Common myeloid progenitor, CD34-positive (primary cell): ENCODE measurements at places on chromosomes 11 and 22.

DNA sequence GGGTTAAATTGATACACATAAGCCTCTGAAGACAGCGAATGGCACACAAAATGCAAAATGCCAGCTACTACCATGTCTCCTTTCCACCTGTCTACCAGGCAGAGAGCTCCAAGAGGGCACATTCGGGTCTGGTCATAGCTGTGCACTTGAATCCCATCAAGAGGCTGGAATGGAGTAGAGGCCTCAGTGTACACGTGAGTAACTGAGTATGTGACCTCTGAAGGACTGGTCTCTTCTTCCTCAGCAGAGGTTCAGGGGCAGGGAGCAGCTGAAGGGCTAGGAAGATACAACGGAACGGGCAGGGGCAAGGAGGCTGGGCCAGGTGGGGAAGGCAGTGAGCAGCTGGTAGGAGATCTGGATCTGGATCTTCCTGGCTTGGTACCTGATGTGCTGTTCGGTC, 56.3 kb upstream of the PHOX2A start:
- no peak for DNase-seq

DNA sequence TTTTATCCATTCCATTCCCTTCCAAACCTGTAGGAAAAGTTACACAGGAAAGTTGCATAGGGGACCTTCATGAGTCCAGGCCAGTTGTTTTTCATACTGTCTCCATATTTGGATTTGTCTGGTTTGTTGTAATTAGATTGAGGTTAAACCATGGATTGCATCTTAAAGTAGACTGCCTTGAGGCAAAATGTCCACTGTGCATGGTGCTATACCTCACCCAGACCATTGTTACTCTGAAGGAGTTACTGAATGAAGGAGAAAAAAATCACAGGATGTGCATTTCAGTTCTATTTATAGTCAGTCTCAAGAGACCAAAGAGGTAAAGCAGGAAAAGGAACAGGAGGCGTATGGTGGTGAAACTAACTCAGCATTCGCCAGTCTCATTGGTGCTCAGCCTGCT, 29.6 kb upstream of the L3MBTL2 start:
- DNase-seq, result no peak

DNA sequence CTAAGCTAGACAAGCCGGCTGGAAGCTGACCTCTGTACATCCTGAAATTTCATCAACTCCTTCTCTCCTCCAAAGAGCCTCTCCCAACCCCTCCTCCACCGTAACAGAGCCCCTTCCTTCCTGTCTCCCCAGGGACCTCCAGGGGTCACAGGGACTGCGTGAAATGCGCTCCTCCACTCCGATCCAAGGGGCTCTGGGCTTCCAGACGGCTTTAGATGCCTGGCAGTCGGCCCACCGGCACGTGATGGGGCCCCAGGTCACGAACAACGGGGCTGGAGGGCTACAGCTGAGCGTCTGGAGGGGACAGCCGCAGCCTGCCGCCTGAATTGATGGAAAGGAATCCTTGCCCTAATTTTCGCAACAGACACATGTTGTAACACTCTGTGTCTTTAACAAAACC, 264.1 kb downstream of the MN1 start:
- DNase-seq, result no peak

GRCh38 chr11:60830478-60831142, 11.3 kb upstream of the CCDC86 start:
- no peak for DNase-seq

- DNase-seq, result no peak
Measured at GRCh38 chr11:73159297-73159696, 17.2 kb upstream of the FCHSD2 start.

GRCh38 chr11:69654660-69655478, 13.9 kb downstream of the CCND1 start:
- no peak for DNase-seq

DNA sequence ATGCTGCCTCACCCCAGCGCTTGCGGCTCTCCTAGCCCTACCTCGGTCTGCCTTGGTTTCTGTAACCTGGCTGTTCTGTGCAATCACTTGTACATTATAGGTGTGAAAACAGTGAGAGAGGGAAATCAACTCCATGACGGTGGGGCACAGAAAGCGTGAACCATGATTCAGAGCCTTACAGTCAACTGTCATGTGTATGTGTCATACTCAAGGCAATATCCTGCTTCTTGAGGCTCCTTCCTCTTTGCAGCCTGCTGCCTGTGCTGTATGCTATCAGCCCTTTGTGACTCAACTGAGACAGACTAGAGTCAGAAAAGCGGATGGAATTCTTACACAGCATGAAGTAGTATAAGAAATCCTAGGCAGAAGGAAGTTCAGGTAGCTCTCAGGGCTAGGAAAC, 2.1 kb downstream of the NRIP3 start:
- DNase-seq, result peak; percentile 95
